ENCODE measurements at places on chromosomes 3 and 15.
A peak's percentile ranks its signal among the peaks of the same experiment; 100 is the strongest.

GRCh38 chr3:36257158-36257852, 123.0 kb upstream of the STAC start:
- DNase-seq = no peak

- no peak for DNase-seq
Measured at GRCh38 chr3:138688871-138689299, 80.3 kb downstream of the FAIM start.

DNA sequence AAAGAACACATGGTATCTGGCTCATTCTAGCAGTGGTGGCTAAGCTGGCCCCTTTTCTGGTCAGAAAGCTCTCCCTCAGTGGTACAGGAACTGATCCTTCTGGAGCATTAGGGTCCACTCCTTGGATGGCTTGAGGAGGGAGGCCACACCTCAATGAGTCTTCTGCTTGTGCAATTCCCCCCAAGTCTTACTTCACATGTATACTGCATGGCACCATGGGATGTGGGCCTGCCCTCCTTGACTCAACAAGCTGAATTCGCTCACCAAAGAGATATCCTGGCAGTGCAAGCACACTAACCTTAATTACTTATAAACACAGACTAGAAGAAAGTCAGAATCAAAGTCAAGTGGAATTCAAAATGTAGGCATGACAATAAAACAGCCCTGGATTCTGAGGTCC, 133.8 kb upstream of the SLC2A2 start:
- no peak for DNase-seq

DNA sequence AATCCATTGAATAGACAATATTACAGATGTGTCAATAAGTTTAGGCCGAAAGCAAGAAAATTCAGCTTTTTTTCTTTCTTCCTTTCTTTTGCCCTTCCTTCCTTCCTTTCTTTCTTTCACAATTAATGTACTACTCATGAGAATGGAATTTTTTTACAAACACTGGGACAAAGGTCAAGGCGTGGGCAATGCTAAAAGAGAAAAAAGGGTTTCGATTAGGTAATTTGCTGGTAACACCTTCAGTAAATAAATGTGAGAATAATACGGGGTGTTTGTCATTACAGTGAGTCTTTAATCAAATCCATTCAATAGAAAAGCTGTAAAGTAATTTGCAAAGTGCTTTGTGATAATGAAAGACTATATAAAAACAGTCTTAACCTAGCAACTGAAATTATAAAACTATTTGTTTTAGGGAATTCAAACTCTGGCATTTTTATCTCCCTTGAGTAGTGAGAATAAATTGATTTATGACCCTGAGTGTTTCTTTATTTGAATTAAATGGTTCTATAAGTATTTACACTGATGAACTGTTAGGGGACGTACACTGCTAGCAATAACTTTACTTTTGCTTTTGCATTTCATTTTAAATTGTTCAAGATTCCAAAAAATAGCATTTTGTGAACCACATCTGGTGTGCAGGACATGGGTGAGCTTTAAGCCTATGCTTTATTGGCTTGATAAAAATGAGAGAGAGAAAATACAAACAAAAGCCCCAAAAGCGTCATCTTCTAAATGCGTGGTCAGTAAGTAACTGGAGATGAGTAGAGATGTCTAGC, 104.2 kb upstream of the THRB start:
- no peak for DNase-seq

- DNase-seq = peak; percentile 52
Measured at GRCh38 chr3:195441992-195442572, 738 bp downstream of the ACAP2 start.

- DNase-seq = no peak
Measured at GRCh38 chr3:185631508-185632206, 45.6 kb downstream of the SENP2 start.

- DNase-seq = no peak
Measured at GRCh38 chr3:1969281-1969680, 129.4 kb upstream of the CNTN4 start.

- DNase-seq = no peak
Measured at GRCh38 chr3:52222319-52223221, 2.9 kb downstream of the TLR9 start.

DNA sequence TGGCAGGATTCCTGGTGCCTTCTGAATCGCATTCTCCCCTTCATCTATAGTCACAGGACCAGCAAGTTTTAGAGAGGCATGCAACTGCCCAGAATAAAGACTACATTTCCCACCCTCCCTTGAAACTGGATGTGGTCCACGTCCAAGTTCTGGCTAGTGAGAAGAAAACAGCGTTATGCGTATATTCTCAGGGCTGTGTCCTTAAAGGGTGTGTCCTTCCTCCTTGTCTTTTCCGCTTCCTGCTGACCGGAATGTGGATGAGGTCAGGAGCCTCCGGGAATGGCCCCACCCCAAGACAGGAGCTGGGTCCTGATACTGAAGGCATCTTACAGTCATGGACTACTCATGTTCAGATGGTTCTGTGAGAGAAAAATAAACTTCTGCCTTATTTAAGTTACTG, 20.2 kb downstream of the CHST2 start:
- DNase-seq = no peak

DNA sequence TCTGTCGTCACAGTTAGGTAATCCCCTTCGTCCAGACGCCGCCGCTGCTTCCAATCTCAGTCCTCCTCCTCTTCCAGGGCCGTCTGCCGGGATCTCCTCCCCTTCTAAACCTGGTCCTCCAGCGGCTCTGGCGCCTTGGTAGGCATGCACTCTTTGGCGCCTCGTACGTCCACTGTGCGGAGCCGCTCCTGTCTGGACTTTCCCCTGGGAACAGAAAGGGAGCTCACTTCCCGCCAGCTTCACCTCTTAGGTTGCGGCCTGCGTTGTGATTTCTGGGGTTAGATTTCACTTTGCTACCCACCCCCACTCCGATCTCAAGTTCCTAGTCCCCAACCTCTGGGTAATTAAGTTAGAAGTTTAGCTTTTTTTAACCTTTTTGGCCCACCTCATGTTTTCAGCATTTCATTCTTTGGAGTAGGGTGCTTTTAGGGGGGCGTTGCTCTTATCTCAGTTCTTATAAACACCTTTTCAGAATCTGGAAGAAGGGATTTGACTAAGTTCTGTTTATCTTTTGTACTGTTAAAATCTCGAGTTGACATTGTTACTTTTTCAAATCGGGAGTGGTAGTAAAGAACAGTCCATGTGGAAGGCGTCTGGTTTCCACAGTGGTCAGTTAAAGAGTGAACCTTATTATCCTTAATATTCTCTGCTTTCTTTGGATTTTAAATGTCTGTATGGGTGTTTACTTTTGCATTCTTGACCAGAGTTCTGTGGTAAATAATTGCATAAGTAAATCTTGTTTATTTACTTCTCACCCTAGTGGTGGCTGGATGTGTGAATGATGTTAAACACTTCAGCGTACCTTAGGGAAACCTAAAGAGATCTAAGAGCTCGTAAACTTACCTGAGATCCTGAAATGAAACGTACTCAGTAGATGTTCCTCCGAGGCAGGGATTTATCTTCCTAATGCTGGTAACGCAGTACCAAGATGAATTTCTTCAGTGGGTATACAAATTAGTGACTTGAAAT, 611 bp downstream of the CTDSPL2 start:
- DNase-seq = no peak

- peak; percentile 28 for DNase-seq
Measured at GRCh38 chr15:51782357-51782896, 31.0 kb downstream of the TMOD2 start.

DNA sequence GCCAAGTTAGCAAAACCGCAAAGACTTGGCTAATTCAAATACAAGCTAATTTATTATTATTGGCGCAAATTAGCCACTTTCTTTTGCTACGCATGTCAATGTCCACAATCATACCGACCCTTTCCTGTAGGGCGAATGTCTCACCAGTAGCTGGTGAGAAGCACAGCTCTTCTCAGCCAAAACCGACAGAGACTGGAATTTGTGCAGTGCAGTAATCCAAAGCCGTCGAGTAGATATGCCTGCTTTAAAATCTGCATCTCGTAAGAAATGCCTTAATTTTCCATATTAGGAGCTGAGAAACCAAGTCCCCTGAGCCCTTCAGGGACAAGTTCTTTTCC, 614 bp upstream of the MINDY2 start:
- peak; percentile 66 for DNase-seq

- DNase-seq = no peak
Measured at GRCh38 chr15:64193971-64194370, 31.1 kb upstream of the PPIB start.

- DNase-seq = no peak
Measured at GRCh38 chr15:72564091-72564490, 90.0 kb downstream of the ARIH1 start.

DNA sequence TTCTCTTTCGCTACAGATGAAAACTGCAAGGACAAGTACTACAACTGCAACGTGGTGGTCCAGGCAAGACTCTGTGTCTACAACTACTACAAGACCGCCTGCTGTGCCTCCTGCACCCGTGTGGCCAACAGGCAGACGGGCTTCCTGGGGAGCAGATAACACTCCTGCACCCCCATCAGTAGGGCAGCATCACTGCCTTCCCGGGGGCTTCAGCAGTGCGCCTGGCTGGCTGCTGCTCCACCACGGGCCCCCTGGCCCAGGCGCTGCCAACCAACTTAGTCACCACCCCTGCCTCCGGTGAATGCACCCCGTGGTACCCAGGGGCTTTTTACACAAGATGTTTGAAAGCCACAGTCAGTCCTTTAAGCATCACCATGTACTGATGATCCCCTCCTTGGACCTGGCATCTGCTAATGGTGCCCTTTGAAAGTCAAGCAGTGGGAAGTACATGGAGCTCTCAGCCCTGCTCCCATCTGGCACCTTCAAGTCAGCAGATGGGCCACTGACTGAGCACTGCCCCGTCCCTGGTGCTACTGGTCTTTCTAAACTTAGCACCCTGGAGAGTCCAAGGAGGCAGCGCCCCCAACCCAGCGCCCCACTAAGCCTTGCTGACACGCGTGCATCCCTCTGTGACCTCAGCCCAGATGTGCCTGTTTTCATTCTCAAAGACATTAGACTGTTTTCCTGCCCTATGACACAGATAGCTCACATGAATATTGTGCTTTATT, 33.0 kb upstream of the NR2E3 start:
- no peak for DNase-seq

- DNase-seq = no peak
Measured at GRCh38 chr3:36707623-36708409, 56.5 kb downstream of the DCLK3 start.

GRCh38 chr15:78850941-78851755, 21.5 kb upstream of the MORF4L1 start:
- no peak for DNase-seq

GRCh38 chr15:33104212-33104611, 90.3 kb downstream of the FMN1 start:
- no peak for DNase-seq

DNA sequence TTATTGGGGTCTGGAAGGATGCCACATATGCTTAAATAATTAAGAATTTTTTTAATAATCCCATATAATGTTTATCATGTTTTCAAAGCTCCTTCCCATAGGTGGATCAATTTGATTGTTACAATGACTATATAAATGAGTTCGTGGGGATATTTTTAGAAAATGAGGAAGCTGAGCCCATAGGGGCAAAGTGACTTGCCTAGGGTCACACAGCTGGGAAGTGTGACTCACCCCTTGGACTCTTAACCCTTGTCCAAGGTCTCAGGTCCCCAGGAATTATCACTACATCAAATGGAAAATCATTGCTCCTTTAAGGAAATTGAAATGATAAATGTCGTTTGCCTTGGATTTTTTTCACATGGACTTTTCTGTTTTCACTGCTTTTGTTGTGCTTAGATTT, 161.2 kb upstream of the RGMA start:
- DNase-seq = no peak

- DNase-seq = no peak
Measured at GRCh38 chr3:187944390-187945179, 199.3 kb upstream of the BCL6 start.

DNA sequence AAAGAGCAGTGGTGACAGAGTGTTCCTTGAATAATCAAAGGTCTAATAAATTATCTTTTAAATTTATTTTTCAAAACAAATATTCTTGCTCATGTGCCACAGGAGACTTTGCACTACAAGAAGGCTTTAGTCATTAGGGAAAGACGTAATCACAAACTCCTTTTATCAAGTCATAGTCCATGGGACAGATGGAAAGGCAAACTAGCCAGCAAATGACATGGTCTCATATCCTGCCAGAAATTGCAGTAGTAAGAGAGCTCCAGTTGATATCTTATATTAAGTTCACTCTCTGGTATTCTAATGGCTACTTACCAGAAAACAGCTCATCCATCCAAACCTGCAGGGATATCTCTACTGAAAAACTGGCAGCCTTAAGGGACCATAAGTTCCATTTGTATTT, 225.0 kb upstream of the TP63 start:
- DNase-seq = no peak

DNA sequence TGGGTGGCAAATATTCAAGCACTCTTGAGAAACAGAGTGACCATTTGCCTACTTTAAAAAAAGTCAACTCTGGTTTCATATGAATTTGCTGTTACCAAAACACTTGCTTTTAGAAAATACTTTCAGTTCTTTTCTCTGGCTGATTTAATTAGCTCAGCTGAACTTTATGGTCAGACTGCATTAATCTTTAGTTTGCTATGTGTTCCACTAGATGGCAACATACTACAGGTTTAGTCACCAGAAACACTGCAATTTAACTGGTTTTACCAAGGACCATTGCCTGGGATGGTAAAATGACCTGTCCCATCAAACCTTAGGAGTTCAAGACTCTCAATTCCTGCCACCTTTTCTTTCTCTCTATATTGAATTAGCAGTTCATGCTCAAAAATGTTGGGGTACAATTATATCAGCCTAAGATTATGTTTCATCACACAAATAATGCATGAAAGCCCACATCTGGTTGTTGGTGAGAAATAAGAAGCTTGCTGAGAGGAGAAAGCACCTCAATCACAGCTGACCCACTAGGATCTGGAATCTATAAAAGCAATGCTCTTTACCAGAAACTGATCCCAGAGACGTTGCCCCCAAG, 14.2 kb downstream of the EIF4E3 start:
- peak; percentile 73 for DNase-seq

DNA sequence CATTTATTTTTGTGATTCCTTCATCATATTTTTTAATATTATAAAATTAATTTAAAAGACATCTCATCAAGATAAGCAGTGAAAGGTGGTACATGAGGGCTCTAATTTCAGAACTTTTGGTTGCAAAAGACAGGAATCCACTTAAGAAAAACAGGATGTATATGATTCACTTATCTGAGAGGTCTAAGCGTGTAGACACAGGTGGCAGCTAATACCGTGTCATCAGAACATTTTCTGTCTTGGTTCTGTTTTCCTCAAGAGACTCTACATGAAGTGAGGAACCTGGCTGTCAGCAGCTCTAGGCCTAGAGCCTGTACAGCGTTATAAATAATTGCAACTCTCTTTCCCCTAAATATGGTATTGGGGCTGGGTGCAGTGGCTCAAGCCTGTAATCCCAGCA, 433.7 kb upstream of the NAALADL2 start:
- no peak for DNase-seq

Data from GM13976 (cell line).